ENCODE measurements at places on chromosomes 7 and 10. TPM values are rescaled to one million over a fixed set of nuclear protein-coding genes. Genes with fewer than 3 reads are reported as not detected.

Gene ZNF804B
- total RNA-seq: not detected

Gene HPSE2
- total RNA-seq: 8.0 TPM

Gene DEPP1
- 139 TPM for total RNA-seq

Gene CREB5
- total RNA-seq: 17.3 TPM

Gene RAPGEF5
- total RNA-seq: 78.0 TPM

Gene MOSPD3
- 11.8 TPM for total RNA-seq

Gene CYP26A1
- total RNA-seq: 2.3 TPM

Gene DIP2C
- total RNA-seq: 20.3 TPM

Gene NPC1L1
- total RNA-seq: 0.29 TPM

Gene COL26A1
- total RNA-seq: not detected

Gene SPDYE5
- not detected for total RNA-seq

Gene DLX6
- not detected for total RNA-seq

Gene TUBAL3
- 1.9 TPM for total RNA-seq

Gene DGKI
- total RNA-seq: 4.1 TPM

Gene LIPM
- total RNA-seq: not detected

Gene EXOSC1
- 37.9 TPM for total RNA-seq

Gene SKIDA1
- total RNA-seq: 0.98 TPM

Gene HERPUD2
- total RNA-seq: 35.4 TPM

Gene PNLIPRP1
- not detected for total RNA-seq

Gene PLCE1
- 14.1 TPM for total RNA-seq

Gene NRF1
- 29.2 TPM for total RNA-seq

Gene ENTPD1
- total RNA-seq: 26.9 TPM

Gene ERVW-1
- not detected for total RNA-seq

Gene ALOX5
- total RNA-seq: 33.4 TPM

Gene SDK1
- total RNA-seq: 3.7 TPM

Gene SEMA3A
- 23.2 TPM for total RNA-seq

Gene AEBP1
- total RNA-seq: 145 TPM

Gene ASB15
- total RNA-seq: 0.15 TPM

Gene GSAP
- 27.5 TPM for total RNA-seq

Gene EFCAB10
- total RNA-seq: not detected

Gene FFAR4
- 0.33 TPM for total RNA-seq

Gene SVIL
- 69.5 TPM for total RNA-seq

Gene SVOPL
- total RNA-seq: not detected

Gene PNLIPRP3
- total RNA-seq: 2.4 TPM
